Natural killer cell (primary cell): ENCODE measurements at places on chromosomes 11 and 22. TPM values are rescaled to one million over a fixed set of nuclear protein-coding genes. Genes with fewer than 3 reads are reported as not detected.

GRCh38 chr11:70703141-70704064 is 305.1 kb downstream of the CTTN start:
- H3K27ac ChIP-seq, result no peak overlapping the region
- H3K4me1 ChIP-seq, result no peaks in the 10 kb centered on the region
- H3K4me3 ChIP-seq, result no peak overlapping the region
- H3K27me3 ChIP-seq, result no peaks in the 10 kb centered on the region
- no peaks in the 10 kb centered on the region for H3K36me3 ChIP-seq
- no peak for DNase-seq

- H3K27ac ChIP-seq, result no peak overlapping the region
- H3K36me3 ChIP-seq, result no peaks in the 10 kb centered on the region
- DNase-seq, result no peak
- peaks cover 5% of the 10 kb centered on the region for H3K4me1 ChIP-seq
- peaks cover 16% of the 10 kb centered on the region for H3K27me3 ChIP-seq
Observed at GRCh38 chr11:12725055-12725862, 51.0 kb downstream of the TEAD1 start.

DNA sequence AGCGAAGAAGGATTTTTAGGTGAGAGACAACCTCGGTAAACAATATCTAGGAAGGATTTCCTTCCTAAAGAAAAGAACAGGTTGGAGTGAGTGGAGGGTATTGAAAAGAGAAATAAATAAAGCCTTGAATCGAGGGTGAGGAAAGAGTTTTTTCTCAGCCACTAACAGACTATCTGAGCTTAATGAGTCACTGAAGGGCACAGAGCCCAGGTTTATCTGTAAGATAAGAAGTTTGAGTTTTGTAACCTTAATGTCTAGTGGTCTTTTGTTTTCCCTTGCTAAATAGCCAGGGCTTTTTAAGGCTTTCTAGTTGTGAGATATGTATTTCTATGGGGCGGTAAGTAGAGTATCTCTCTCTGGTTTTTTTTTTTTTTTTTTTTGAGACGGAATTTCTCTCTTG is 394.5 kb upstream of the KIRREL3 start:
- H3K4me3 ChIP-seq, result no peak overlapping the region
- H3K36me3 ChIP-seq, result no peaks in the 10 kb centered on the region
- no peak for DNase-seq

DNA sequence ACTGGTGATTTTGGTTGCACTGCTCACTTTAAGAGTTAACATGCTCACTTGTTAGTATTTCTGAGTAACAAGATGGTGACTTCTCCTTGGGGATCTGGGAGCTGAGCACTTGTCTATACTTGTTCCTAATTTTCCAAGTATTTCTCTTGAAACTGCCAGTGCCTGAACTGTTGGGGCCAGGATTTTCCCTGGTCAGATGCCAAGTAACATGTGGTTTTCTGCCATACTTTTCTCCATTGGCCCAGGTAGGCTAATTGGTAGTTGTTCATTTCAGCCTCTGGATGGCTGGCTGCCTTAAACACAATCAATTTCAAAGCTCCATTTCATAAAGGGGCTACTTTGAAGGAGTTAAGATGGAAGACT is 35.0 kb downstream of the RNF141 start:
- H3K4me3 ChIP-seq, result no peak overlapping the region
- DNase-seq, result no peak
- H3K27ac ChIP-seq, result no peak overlapping the region
- no peaks in the 10 kb centered on the region for H3K27me3 ChIP-seq
- peaks cover 9% of the 10 kb centered on the region for H3K4me1 ChIP-seq

GRCh38 chr11:73107597-73107996 is 34.5 kb downstream of the FCHSD2 start:
- no peaks in the 10 kb centered on the region for H3K36me3 ChIP-seq
- DNase-seq, result no peak
- no peaks in the 10 kb centered on the region for H3K27me3 ChIP-seq
- no peaks in the 10 kb centered on the region for H3K4me1 ChIP-seq

Gene CARD10
- 0.10 TPM for total RNA-seq

DNA sequence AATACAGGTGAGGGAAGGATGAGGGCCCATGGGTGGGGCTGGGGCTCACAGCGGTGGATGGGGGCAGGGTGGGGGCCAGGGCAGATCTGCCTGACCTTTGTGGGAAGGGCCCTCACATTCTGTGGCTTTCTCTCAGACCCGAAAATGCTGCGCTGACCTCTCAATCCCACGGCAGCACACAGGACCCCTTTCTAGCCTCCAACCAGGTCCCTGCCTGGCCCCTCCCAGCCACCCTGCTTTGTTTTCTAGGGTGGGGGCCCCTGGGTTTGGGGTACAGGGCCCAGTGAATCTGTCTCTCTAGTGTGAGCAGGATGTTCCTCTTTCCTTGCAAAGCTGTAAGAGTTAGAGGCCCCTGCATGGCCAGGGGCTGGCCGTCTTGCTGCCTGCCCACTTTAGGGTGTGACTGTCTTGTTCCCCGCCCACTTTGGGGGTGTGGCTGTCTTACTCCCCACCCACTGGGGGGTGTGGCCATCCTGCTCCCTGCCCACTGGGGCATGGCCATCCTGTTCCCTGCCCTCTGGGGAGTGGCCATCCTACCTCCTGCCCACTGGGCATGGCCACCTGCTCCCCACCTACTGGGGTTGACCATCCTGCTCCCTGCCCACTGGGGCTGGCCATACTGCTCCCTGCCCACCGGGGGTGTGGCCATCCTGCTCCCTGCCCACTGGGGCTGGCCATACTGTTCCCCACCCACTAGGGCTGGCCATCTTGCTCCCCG is 11.5 kb downstream of the PARVG start:
- H3K4me3 ChIP-seq, result no peak overlapping the region
- peaks cover 8% of the 10 kb centered on the region for H3K36me3 ChIP-seq
- H3K4me1 ChIP-seq, result peaks cover 35% of the 10 kb centered on the region

Gene OR52N4
- 2.1 TPM for total RNA-seq

- H3K27ac ChIP-seq, result no peak overlapping the region
- no peak overlapping the region for H3K4me3 ChIP-seq
- H3K4me1 ChIP-seq, result no peaks in the 10 kb centered on the region
- no peaks in the 10 kb centered on the region for H3K27me3 ChIP-seq
- no peaks in the 10 kb centered on the region for H3K36me3 ChIP-seq
Observed at GRCh38 chr11:120188811-120189455, 21.9 kb upstream of the OAF start.

DNA sequence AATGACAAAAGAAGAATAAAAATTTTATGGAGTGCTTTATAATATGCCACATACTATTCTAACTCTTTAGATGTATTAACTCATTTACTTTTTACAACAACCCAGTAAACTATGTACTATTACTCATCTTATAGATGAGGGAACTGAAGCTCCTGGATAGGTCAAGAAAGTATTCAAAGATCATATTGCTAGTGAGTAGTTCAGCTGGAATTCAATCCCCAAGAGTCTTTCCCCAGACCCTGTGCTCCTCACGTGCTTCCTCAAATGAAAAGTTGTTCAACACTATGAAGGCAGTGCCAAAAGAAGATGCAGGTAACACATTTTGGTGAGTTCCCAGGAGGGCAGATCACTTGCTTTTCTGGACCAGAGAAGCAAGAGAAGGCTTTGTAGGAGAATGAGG is 46.8 kb downstream of the BTG4 start:
- H3K4me3 ChIP-seq, result no peak overlapping the region
- H3K4me1 ChIP-seq, result no peaks in the 10 kb centered on the region
- H3K36me3 ChIP-seq, result no peaks in the 10 kb centered on the region
- H3K27ac ChIP-seq, result no peak overlapping the region
- DNase-seq, result no peak

GRCh38 chr11:82996966-82997606 is 74.6 kb downstream of the RAB30 start:
- peaks cover 2% of the 10 kb centered on the region for H3K36me3 ChIP-seq
- no peak for DNase-seq
- H3K4me3 ChIP-seq, result no peak overlapping the region
- H3K4me1 ChIP-seq, result no peaks in the 10 kb centered on the region

DNA sequence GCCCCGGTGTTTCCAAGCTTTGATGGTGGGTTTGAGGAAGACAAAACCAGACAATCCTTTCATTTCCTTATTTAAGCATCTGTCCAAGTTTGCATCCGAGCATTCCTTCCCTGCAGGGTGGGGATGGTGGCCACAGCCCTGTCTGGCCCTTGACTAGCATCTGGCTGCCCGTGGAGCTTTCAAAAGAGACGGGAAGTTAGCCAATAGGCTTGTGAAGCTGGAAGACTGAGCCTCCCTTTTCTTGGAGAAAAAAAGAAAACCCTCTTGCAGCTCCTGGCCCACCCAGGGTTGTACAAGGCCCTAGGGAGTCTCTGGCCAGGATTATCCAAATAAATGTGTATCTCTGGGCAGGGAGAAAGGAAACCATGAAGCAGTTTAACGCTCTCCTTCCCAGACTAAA is 60.6 kb downstream of the MICAL2 start:
- no peak overlapping the region for H3K4me3 ChIP-seq
- peaks cover 20% of the 10 kb centered on the region for H3K4me1 ChIP-seq
- no peak overlapping the region for H3K27ac ChIP-seq
- DNase-seq, result no peak
- no peaks in the 10 kb centered on the region for H3K27me3 ChIP-seq

GRCh38 chr22:30270832-30271231 is 4.2 kb upstream of the OSM start:
- H3K4me3 ChIP-seq, result no peak overlapping the region
- H3K27me3 ChIP-seq, result no peaks in the 10 kb centered on the region
- no peaks in the 10 kb centered on the region for H3K36me3 ChIP-seq
- peaks cover 43% of the 10 kb centered on the region for H3K4me1 ChIP-seq
- no peak overlapping the region for H3K27ac ChIP-seq

Gene ARHGAP32
- 4.6 TPM for total RNA-seq

GRCh38 chr22:41940832-41941765 is 5.9 kb downstream of the CENPM start:
- peak overlapping the region; percentile 98 for H3K27ac ChIP-seq
- no peaks in the 10 kb centered on the region for H3K27me3 ChIP-seq

GRCh38 chr11:2674658-2675131 is 25.1 kb downstream of the KCNQ1OT1 start:
- no peaks in the 10 kb centered on the region for H3K27me3 ChIP-seq
- no peaks in the 10 kb centered on the region for H3K36me3 ChIP-seq
- H3K4me1 ChIP-seq, result no peaks in the 10 kb centered on the region

GRCh38 chr11:72848846-72849466 is 34.7 kb downstream of the ATG16L2 start:
- no peak overlapping the region for H3K27ac ChIP-seq
- H3K4me3 ChIP-seq, result no peak overlapping the region
- no peaks in the 10 kb centered on the region for H3K27me3 ChIP-seq
- DNase-seq, result no peak
- no peaks in the 10 kb centered on the region for H3K4me1 ChIP-seq
- peaks cover 6% of the 10 kb centered on the region for H3K36me3 ChIP-seq

Gene LGR4
- total RNA-seq, result 0.35 TPM
